Stimulated activated CD8-positive, alpha-beta memory T cell treated with anti-CD3 and anti-CD28 coated beads, Interleukin-4, amount 100 ng/mL, for 24 hours (primary cell): ENCODE measurements at places on chromosomes 13 and 19.

- DNase-seq = no peak
These were observed 110.4 kb upstream of the TSC22D1 start for GRCh38 chr13:44686531-44686934.

DNA sequence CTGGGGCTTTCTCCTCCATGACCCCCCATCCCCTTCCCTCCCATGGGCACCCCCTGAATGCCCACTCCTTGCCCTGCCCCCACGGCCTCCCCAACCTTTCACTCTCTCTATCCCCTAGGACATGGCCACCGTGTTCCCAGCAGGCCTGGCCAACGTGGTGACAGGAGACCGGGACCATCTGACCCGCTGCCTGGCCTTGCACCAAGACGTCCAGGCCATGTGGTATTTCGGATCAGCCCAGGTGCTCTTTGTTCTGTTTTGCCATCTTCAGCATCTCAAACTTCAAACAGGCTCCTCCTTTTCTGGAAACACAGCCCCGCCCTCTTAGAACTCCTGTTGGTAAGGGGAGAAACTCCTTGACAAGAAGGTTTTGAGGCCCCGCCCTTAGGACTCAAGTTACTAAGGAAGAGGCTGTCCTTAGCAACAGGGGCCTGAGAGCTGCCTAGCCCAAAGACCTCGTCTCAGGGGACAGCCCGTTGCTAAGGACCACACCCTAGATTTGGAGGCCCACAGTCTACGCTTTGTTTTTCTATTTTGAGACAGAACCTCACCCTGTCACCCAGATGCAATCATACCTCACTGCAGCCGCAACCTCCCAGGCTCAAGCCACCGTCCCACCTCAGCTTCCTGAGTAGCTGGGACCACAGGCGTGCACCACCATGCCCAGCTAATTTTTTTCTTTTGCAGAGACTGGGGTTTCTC, 5.1 kb upstream of the FLT3LG start:
- no peak for DNase-seq

- DNase-seq = no peak
These were observed 90.2 kb downstream of the RAB20 start for GRCh38 chr13:110471156-110471832.

GRCh38 chr13:39317291-39317690, 279.0 kb downstream of the NHLRC3 start:
- no peak for DNase-seq
